ENCODE measurements at places on chromosomes 6 and 20.

DNA sequence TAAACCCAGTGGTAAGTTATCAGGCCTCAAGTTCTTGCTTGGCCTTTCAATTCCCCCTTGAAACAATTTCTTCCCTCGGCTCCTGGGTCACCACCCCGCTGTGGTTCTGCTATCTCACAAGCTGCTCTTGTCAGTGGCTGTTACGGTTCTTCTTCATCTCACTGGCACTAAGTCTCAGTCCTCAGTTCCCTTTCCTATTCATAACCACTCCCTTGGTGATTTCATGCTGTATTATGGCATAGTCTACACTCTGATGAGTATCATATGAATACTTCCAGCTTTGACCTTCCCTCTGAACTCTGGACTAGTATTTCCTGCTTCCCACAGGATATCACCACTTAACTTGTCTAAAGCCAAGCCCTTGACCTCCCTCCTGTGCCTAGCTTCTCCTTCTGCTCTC lies 7.9 kb downstream of the TAAR1 start:
- no peaks in the 10 kb centered on the region for H3K27me3 ChIP-seq
- no peak for DNase-seq
- H3K36me3 ChIP-seq: no peaks in the 10 kb centered on the region
- H3K4me3 ChIP-seq: no peak overlapping the region
- H3K4me1 ChIP-seq: no peaks in the 10 kb centered on the region
- H3K27ac ChIP-seq: no peak overlapping the region

DNA sequence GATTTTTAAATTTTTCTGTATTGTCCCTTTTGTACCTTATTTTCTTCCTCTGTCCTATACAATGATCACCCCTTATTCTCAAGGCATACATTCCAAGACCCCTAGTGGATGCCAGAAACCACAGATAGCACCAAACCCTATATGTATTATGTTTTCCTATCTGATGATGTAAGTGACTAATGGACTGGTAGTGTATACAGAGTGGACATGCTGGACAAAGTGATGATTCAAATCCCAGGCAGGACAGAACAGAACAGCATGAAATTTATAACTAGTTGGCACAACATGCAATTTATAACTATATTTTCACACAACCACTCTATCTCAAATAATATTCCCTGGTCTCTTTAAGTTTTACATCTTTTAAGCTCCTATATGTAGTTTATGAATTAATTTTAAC lies 205.6 kb upstream of the FLRT3 start:
- no peak overlapping the region for H3K27ac ChIP-seq
- H3K27me3 ChIP-seq: no peaks in the 10 kb centered on the region
- DNase-seq: no peak
- no peaks in the 10 kb centered on the region for H3K36me3 ChIP-seq
- H3K4me3 ChIP-seq: no peak overlapping the region

DNA sequence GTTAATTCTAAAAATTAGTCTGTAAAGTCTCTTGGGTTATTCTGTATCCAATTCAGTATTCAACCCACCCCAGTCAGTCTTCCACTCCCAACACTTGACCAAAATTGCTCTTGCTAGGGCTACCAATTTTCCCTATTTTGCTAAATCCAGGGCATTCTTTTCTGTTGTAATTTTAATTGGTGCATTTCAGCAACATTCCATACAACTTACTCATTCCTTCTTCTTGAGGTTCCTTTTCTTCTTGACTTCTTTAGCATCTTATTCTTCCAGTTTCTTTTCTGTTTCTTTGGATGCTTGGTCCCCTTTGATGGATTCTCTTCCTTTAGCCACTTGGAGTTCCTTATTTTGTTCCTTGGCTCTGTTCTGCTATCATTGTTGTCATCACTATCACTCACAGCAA lies 11.2 kb upstream of the GRM1 start:
- H3K4me3 ChIP-seq: no peak overlapping the region
- no peak overlapping the region for H3K27ac ChIP-seq
- no peaks in the 10 kb centered on the region for H3K27me3 ChIP-seq
- no peaks in the 10 kb centered on the region for H3K4me1 ChIP-seq
- H3K36me3 ChIP-seq: no peaks in the 10 kb centered on the region

- peak; percentile 51 for DNase-seq
- no peak overlapping the region for H3K27ac ChIP-seq
- no peak overlapping the region for H3K4me3 ChIP-seq
- no peaks in the 10 kb centered on the region for H3K36me3 ChIP-seq
- H3K27me3 ChIP-seq: no peaks in the 10 kb centered on the region
Measured at GRCh38 chr20:58251979-58252591, 23.6 kb upstream of the ANKRD60 start.

- H3K27ac ChIP-seq: no peak overlapping the region
- peaks cover 2% of the 10 kb centered on the region for H3K36me3 ChIP-seq
- no peak overlapping the region for H3K4me3 ChIP-seq
- DNase-seq: no peak
- H3K27me3 ChIP-seq: no peaks in the 10 kb centered on the region
Measured at GRCh38 chr20:3352202-3352601, 55.3 kb downstream of the DNAAF9 start.

- no peaks in the 10 kb centered on the region for H3K4me1 ChIP-seq
- no peaks in the 10 kb centered on the region for H3K36me3 ChIP-seq
- H3K27me3 ChIP-seq: no peaks in the 10 kb centered on the region
- DNase-seq: no peak
- H3K27ac ChIP-seq: no peak overlapping the region
Measured at GRCh38 chr6:125123468-125124048, 30.0 kb upstream of the TPD52L1 start.

DNA sequence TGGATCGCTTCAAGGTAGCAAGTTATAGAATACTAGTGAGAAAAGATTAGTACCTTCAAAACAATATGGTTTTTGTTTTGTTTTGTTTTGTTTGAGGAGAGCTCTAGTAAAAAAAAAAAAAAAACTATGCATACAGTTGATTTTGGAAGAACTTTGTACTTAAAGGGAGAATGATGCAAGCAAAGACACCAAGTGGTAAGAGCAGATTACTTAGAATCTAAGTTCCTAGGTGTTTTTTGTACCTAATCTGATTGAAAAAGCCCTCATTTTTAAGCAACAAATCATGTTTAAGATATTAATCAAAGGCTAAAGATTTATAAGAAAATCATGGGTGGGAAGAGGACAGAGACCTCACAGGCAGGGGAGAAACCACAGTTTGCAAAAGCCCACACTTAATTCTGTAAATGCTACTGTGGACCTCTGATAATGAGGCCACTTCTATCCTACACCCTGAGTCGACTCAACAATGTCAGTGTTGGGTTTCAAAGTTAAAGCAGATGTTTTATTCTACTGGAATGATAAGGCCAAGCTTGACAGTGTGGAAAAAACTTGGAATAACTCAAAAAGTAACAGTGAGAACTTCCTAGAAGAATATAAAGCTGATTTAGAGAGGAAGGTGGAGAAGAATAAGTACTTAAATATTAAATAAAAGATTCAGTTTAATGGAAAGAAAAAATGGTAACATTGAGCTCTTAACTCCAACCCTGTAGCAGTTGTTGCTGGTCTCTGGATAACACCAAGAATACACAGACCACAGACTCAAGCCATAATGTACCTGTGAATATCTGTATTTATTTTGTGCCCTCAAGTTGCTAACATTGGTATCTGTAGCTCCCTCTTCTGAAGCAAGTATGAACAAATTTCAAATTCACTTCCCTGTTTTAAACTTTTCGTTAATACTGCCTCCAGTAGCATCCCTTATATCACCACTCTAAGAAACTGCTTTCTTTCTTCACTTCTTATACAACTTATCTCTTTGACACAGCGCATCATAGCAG lies 1047.8 kb downstream of the EPHA7 start:
- no peak overlapping the region for H3K27ac ChIP-seq
- no peak overlapping the region for H3K4me3 ChIP-seq

GRCh38 chr6:40328386-40328985 lies 258.7 kb downstream of the LRFN2 start:
- H3K27me3 ChIP-seq: no peaks in the 10 kb centered on the region
- peak; percentile 86 for DNase-seq
- H3K4me1 ChIP-seq: peaks cover 7% of the 10 kb centered on the region

- peak within 1 kb of the TSS; percentile 13 for H3K4me3 ChIP-seq
- H3K27ac ChIP-seq: no peak within 1 kb of the TSS
- peak; percentile 76 for DNase-seq
Measured at GRCh38 chr6:55578537-55579363, at the start of gene HMGCLL1. HMGCLL1 (minus strand) TSS chr6:55579192; CDS start chr6:55579055, 137 bp downstream.

- no peak overlapping the region for H3K27ac ChIP-seq
- DNase-seq: peak; percentile 99
- no peaks in the 10 kb centered on the region for H3K36me3 ChIP-seq
- H3K4me3 ChIP-seq: peak overlapping the region; percentile 94
Measured at GRCh38 chr6:27688014-27688586, 215.2 kb upstream of the ZNF184 start.

DNA sequence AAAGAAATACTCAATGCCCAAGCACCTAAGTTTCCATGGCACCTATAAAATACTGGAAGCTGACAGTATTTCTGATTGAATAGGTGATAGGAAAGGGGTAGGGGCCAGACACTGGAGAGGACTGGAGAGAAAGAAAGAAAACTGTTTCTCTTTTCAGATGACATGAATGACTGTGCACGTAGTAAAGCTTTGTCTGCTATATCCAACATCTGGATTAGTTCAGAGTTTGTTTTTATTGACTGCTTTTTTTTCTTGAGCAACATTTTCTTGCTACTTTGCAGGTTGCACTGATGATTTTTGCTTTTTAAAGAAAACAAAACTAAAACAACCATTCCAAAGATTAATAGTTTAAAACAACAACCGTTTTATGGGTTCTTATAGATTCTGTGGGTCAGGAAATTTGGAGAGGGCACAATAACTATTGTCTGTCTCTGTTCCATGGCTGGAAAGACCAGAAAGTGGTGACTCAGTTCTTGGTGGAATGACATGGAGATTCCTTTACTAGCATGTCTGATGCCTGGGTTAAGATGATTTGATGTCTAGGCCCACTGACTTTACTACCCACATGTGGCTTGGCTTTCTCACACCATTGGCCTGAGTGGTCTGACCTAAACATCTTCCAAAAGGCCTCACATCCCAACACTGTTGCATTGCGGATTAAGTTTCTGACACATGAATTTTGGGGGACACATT lies 12.2 kb upstream of the LRP11 start:
- no peaks in the 10 kb centered on the region for H3K27me3 ChIP-seq
- H3K4me3 ChIP-seq: no peak overlapping the region
- H3K27ac ChIP-seq: no peak overlapping the region
- H3K4me1 ChIP-seq: no peaks in the 10 kb centered on the region
- H3K36me3 ChIP-seq: no peaks in the 10 kb centered on the region
- no peak for DNase-seq

GRCh38 chr6:152184917-152185574 lies 377.6 kb downstream of the ESR1 start:
- no peak for DNase-seq
- no peak overlapping the region for H3K27ac ChIP-seq
- no peaks in the 10 kb centered on the region for H3K27me3 ChIP-seq
- H3K4me1 ChIP-seq: no peaks in the 10 kb centered on the region

- H3K4me3 ChIP-seq: no peak overlapping the region
- H3K4me1 ChIP-seq: no peaks in the 10 kb centered on the region
- no peak for DNase-seq
- no peaks in the 10 kb centered on the region for H3K27me3 ChIP-seq
Measured at GRCh38 chr6:65295812-65296211, 411.2 kb downstream of the EYS start.

DNA sequence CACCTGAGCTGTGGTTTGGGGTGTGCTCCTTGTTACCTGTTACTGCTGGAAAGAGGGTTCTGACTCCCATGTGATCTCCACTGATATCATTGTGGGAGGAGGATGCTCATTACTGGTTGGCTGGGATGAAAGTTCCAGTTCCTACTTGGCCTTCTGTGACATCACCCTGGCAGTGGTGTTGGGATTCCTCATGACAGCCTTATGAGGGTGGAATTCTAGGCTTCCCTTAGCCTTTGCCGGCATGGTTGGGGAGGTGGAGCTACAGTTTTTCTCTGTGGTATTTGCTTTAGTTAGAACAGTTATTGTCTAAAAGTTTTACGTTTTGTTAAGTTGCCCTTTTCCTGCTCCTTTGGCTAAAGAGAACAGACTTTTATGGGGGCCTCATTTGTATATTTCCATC lies 112.1 kb downstream of the AFG1L start:
- H3K4me3 ChIP-seq: no peak overlapping the region
- H3K36me3 ChIP-seq: no peaks in the 10 kb centered on the region

GRCh38 chr6:41371992-41372831 lies 36.8 kb downstream of the NCR2 start:
- DNase-seq: peak; percentile 66
- no peak overlapping the region for H3K27ac ChIP-seq

- H3K27me3 ChIP-seq: no peaks in the 10 kb centered on the region
- no peak overlapping the region for H3K4me3 ChIP-seq
- no peak for DNase-seq
- no peaks in the 10 kb centered on the region for H3K36me3 ChIP-seq
- H3K4me1 ChIP-seq: no peaks in the 10 kb centered on the region
Measured at GRCh38 chr6:5181510-5182317, 79.0 kb downstream of the LYRM4 start.

- H3K4me1 ChIP-seq: no peaks in the 10 kb centered on the region
- H3K27ac ChIP-seq: no peak overlapping the region
- no peaks in the 10 kb centered on the region for H3K27me3 ChIP-seq
- H3K4me3 ChIP-seq: no peak overlapping the region
- H3K36me3 ChIP-seq: no peaks in the 10 kb centered on the region
Measured at GRCh38 chr6:6870921-6871320, 236.8 kb upstream of the RREB1 start.
